NCI-H1930 (cell line): ENCODE measurements at places on chromosomes 2 and 18.

GRCh38 chr2:233367586-233367985 lies 13.3 kb downstream of the DGKD start:
- no peak for DNase-seq

DNA sequence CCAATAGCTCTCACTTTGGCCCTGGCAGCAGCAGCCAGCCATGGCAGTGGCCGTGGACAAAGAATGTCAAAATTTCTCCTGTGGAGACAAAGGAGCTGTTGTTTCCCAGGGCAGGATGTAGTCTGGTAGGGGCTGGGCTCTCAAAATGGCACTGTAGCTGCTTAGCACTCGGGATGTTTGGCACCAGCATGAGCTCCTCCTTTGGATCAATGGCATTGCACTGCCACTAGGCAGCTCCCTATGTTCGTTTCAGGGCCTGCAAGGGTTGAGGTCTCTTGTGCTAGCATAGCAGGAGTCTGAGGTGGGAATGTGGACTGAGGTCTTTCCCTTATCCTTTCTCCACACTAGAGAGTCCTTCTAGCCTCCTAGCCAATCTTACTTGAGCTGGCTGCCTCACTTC lies 948.8 kb upstream of the FAM98A start:
- no peak for DNase-seq

- no peak for DNase-seq
Measured at GRCh38 chr2:2892892-2893291, 484.7 kb downstream of the EIPR1 start.

GRCh38 chr2:197869501-197870111 lies 65.2 kb downstream of the PLCL1 start:
- no peak for DNase-seq

DNA sequence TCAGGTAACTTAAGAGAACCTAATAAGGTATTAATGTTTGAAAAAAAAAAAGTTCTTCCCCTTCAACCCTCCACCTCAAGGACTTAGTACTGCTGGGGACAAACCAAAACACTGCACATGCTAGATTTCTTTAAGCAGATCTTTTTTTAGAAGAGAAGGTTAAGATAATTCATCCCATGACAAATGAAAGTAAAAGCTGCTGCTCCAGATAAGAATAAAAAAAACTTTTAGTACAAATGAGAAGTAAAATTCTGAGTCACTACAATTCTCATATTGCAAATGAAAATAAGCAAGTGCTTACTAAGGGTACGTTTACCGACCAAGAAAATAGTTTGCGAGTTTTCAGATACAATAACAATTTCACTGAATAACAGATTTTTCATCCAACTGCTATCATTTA lies 8.9 kb downstream of the STAM2 start:
- no peak for DNase-seq

- DNase-seq, result no peak
Measured at GRCh38 chr2:240502430-240503121, 55.2 kb downstream of the ANKMY1 start.

DNA sequence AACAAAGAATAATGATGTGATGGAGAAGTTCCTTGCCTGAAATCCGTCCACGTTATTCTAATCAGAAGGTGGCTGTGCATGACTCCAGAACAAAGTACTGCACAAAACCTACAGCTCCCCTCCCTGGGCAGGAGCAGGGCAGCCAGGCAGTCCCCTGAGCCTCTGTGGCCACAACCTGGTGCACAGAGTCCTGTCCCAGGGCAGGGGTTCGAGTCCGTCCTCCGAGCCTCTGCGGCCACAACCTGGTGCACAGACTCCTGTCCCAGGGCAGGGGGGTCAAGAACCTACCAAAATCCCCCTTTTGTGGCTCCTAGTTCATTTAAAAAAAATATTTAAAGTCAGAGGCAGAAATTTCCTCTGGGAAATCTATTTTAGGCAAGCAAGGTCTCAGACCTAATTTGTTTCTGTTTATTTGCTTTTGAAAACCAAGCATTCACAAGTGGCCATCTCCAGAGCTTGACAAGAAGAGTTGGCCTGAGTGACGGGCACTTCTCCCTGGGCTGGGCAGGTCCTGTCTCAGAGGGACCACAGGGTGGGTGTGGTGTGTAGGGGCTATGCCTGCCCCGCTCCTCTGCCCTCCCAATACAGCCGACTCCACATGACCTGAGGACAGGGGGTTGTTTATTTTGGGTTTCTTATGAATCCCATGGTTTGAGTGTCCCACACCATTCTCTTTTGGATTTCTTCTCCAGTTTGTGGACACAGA lies 255.9 kb upstream of the PXDN start:
- DNase-seq, result no peak

GRCh38 chr2:175402571-175402970 lies 221.1 kb upstream of the ATP5MC3 start:
- DNase-seq, result no peak

DNA sequence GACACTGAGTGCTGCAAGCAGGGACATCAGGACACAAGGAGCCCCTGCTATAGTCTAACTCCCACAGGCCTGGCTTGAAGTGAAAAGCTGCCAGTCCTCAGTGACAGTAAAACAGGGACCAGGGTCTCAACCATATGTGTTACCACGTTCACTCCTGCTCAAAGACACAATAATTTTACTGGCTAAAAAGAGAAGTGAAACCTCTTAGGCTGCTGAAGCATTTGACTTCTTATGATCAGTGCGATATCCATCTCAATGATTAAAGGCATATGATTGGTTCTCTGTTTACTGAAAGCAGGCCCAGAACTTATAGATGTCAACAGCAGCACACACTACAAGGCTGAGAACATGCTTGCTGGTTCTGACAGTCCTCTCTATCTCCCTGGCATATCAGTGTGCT lies 129.8 kb upstream of the LMAN1 start:
- DNase-seq, result no peak

GRCh38 chr2:130766711-130767407 lies 11.5 kb downstream of the AMER3 start:
- DNase-seq, result no peak

GRCh38 chr2:214808981-214809750 lies at the start of gene BARD1:
Gene BARD1, minus strand, starts transcription at chr2:214809683. Its CDS starts 114 bp downstream, at chr2:214809569.
- no peak for DNase-seq

DNA sequence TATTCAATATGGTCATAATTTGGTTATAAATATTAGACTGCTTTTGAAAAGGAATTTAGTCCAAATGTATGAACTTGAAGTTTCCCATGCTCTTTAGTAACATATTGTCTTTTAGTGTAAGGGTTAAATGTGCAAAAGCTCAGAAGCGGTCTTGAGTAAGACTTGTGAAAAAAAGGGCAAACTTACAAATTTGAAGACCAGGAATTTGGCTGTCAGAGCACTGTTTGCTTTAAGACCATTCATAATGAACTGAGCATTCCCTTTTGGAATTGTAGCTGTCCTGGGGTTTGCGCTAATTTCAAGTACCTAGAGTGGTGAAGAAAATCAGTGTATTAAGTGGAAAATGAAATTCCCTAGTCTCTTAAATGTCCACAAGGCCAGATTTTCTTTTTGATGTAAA lies 6.9 kb upstream of the ZEB2 start:
- DNase-seq, result no peak

DNA sequence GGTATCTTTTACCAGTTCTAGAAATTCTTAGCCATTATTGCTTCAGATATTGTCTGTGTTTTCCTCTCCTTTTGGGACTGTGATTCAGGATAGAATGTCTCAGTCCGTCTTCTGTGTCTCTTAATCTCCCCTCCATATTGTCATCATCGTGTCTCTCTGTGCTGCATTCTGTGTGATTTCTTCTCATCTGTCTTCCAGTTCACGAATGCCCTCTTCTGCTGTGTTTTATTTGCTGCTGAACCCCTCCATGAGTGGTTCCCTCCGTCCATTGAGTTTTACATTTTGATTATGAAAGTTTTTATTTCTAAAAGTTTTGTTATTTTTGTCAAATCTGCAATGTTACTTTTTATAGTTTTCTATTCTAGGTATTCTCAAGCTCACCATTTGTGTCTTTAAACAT lies 11.7 kb downstream of the D2HGDH start:
- DNase-seq, result no peak

DNA sequence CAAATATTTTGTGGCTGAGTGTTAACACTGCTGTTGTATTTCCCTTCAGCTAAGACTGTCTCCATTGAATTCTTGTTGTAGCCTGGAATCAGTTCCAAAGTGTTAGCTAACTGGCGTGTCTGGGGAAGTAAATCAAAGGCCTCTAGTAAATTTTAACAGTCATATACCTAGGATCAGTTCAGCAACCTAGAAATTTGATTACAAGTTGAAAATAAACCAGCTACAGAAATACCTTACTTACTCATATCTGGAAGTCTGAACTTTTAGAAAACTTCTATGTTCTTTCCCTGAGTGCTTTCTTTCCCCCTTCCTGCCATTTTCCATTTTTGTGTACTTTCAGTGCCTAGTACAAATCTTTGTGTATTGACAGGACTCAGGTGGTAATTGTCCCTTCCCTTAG lies 396.7 kb upstream of the DCC start:
- DNase-seq, result no peak

GRCh38 chr2:150767991-150768746 lies 280.7 kb upstream of the RND3 start:
- no peak for DNase-seq

DNA sequence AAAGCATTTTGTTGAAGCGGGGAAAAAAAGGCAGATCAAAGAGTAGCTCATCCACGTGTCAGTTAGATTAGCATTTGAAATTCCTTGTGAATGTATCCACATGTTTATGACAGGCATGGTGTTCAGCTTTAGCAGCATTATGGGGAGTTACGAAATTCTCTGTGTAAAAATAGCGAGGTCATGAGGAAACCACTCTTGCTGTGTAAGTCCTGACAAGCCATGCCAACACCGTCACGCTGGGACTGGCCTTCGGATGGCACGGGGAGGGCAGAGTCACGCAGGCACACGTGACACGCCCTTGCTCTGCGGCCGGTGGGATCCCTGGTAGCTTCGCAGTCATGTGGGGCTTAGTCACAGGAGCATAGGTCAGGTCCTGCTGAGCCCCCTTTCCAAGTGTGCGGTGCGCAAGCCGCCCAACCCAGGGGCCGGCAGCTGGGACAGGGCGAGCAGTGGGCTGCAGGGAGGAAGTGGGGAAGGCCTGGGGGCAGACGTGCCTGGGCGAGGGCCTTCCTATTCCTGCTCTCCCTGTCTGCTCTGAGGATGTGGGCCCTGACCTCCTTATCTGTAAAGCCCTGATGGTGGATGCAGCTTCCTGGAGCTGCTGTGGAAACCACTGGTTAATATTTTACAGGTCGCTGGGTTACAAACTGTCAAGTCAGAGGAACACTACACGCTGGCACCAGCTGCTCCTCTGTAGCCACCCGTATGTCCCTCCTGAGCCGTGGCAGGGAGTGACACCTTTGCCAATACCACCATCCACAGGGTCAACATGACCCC lies 18.0 kb downstream of the MBP start:
- DNase-seq, result no peak

GRCh38 chr2:170820757-170821530 lies 4.3 kb downstream of the GAD1 start:
- no peak for DNase-seq

GRCh38 chr18:65704046-65704445 lies 46.8 kb upstream of the CDH7 start:
- DNase-seq, result no peak

DNA sequence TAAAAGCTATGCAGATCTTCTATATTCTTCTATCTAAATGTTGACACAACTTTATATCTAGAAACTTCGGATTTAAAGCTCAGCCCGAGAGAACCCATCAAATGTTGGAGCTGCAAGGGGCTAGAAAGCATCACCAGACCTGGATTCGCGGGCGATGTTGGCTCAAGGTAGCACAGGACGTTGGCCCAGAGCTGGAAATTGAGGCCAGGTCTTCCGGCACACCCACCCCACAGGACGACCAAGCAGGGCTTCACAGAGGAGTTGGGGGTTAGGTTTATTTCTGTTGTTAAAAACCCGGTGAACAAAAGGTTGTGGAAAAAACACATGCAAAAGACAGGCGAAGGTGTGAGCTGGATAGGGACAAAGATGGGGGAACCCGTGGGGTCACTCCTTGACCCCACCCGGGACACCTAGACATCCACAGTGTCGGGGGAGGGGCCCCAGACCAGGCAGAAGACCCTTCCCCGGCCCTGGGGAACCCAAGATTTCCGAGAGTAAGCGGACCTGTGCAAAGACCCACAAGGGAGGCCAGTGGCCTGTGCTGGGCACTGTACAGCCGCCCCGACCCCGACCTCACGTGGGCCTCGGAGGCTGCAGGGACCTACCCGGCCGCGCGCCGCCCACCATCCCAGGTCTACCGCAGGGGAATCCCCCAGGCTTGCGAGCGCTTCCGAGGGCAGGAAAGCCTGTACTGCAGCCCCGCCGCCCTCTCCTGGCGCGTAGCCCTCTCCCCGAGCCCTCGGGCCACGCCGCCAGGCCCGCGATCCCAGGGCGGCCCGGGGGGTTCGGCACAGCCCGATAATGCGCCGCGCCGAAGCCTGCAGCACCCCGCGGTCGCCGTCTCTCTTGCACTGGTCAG lies 1.8 kb upstream of the AGBL5 start:
- peak; percentile 38 for DNase-seq

- DNase-seq, result no peak
Measured at GRCh38 chr18:53819174-53819573, 405.3 kb downstream of the MBD2 start.

- no peak for DNase-seq
Measured at GRCh38 chr18:840516-840915, 28.5 kb upstream of the YES1 start.

DNA sequence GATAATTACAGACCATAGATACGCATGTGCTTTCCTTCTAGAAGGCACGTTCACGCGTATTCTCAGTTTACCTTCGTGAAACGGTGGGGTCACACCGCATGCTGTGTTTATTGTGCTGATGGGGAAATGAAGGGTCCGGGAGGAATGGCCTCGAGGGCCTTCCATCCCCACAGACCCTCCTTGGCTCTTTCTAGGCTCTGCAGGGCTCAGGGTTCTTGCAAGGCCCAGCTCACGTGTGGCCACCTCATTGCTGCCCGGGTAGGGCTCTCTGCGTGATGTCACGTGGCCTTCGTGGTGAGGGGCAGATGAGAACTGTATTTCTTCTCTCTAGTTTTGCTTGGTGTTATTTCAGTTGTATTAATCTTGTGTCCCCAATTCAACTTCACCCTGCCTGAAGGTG lies 133.5 kb upstream of the ALKAL2 start:
- DNase-seq, result no peak

DNA sequence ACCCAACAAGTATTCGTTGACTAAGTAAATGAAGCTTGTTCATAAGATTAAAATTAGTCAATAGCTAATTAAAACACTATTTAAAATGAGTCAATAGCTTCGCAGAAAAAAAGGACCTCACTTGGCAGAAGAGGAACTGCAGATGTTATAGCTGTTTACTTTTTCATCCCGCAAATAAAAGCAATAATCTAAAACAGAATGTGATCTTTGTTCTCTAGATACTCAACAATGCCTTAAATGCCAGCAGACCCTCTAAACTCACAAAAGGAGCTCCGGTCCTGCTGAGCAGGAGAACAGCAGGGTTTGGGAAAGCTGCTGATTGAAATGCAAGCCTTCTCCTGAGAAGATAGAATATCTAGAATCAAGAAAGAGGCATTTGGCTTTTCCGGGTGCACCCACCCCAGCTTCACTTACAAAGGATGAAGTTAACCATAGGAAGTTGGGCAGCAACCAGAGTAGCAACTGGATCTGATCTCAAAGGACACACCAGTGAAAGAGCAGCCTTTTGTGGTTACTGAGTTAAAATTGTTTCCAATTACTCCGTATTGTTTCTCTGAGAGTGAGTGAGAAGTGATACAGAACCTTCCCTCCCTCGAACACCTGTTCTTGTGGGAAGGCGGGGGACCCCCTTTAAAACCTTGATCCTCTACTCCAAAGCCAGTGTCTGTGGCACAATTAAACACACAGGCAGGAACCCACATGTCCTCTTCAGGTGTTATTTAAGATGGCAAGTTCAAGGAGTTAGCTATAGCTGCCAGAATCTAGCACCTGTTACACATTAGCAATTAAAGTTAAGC lies 6.8 kb downstream of the CCBE1 start:
- DNase-seq, result no peak

GRCh38 chr2:98376996-98377395 lies 30.7 kb downstream of the CNGA3 start:
- no peak for DNase-seq
